ENCODE measurements at places on chromosomes 2 and 18.

DNA sequence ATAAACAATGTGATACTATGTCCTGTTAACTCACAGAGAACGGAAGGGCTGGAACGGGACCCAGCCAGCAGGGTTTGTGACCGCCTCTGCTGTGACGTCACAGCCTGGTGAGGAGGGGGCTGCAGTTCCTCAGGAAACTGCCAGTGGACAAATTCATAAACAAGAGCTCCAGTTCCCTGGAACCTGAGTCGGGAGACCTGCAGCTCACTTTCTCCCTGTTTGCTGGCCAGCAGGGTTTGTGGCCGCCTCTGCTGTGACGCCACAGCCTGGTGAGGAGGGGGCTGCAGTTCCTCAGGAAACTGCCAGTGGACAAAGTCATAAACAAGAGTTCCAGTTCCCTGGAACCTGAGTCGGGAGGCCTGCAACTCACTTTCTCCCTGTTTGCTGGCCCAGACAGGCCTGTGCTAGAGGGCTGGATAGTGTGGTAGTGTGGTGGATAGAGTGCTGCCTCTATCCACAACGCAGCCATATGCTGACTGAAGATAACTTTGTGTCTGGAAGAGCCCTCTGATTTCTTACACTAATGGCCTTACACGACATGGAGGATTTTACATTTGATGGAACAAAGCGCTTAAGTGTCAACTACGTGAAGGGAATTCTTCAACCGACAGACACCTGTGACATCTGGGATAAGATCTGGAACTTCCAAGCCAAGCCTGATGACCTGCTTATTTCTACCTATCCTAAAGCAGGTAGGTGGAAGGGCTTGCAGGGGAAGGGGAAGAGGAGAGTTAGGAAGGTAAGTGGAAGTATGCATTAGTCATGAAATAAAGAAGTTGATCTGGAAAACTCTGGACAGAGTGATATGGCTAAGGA is at the start of gene SULT1C4:
SULT1C4 (plus strand) TSS at position 140 of the 816 bp plus-strand sequence; CDS start at position 524, 384 bp downstream.
- DNase-seq = peak; percentile 72
- H3K4me3 ChIP-seq = no peak within 1 kb of the TSS

DNA sequence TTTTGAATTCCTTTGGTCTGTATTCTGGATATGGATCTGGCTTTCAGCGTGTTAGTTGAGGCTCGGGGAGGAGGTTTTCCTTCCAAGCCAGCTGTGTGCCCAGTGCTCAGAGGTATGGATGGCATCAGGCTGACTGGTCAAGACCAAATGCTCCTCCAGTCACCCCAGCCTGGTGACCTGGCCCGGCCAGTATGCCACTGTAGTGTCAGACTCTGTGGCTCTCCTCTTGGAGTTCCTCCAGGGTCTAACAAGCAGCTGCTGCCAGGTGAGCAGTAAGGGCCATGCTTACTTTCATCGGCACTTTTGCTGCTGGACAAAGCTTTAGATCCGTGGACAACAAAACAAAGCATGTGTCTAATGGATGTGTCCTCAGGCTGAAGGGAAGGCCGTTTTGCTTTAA is 44.1 kb downstream of the CABLES1 start:
- H3K4me3 ChIP-seq = no peak overlapping the region
- no peaks in the 10 kb centered on the region for H3K36me3 ChIP-seq
- no peak overlapping the region for H3K27ac ChIP-seq
- DNase-seq = peak; percentile 37
- no peaks in the 10 kb centered on the region for H3K27me3 ChIP-seq

- H3K27ac ChIP-seq = no peak overlapping the region
- no peaks in the 10 kb centered on the region for H3K4me1 ChIP-seq
- H3K27me3 ChIP-seq = no peaks in the 10 kb centered on the region
- no peaks in the 10 kb centered on the region for H3K36me3 ChIP-seq
- no peak overlapping the region for H3K4me3 ChIP-seq
Measured at GRCh38 chr2:29225814-29226213, 110.6 kb downstream of the CLIP4 start.

DNA sequence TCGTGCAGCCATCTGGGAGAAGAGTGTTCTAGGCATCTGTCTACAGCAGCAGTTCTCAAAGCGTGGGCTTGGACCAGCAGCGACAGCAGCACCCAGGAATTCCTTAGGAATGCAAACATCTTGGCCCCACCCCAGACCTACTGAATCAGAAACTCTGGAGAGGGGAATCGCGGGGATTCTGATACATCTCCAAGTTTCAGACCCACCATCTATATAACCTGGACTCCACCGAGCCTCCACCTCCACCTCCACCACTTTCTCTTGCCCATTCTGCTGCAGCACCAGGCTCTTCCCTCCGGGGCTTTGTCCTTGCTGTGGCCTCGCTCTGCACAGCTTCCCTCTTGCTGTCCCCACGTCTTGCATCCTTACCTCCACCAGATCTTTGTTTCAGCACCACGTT is 256.4 kb downstream of the BCL2 start:
- H3K4me3 ChIP-seq = no peak overlapping the region
- peak; percentile 59 for DNase-seq
- no peaks in the 10 kb centered on the region for H3K36me3 ChIP-seq
- no peaks in the 10 kb centered on the region for H3K27me3 ChIP-seq
- H3K4me1 ChIP-seq = no peaks in the 10 kb centered on the region

GRCh38 chr2:75959724-75960471 is 249.2 kb upstream of the GCFC2 start:
- H3K36me3 ChIP-seq = no peaks in the 10 kb centered on the region
- peak; percentile 45 for DNase-seq
- H3K27me3 ChIP-seq = no peaks in the 10 kb centered on the region
- H3K27ac ChIP-seq = no peak overlapping the region

Data from endodermal cell (in vitro differentiated cells).